ENCODE measurements at places on chromosomes 6 and 20. TPM values are rescaled to one million over a fixed set of nuclear protein-coding genes. Genes with fewer than 3 reads are reported as not detected.
A peak's percentile ranks its signal among the peaks of the same experiment; 100 is the strongest.

DNA sequence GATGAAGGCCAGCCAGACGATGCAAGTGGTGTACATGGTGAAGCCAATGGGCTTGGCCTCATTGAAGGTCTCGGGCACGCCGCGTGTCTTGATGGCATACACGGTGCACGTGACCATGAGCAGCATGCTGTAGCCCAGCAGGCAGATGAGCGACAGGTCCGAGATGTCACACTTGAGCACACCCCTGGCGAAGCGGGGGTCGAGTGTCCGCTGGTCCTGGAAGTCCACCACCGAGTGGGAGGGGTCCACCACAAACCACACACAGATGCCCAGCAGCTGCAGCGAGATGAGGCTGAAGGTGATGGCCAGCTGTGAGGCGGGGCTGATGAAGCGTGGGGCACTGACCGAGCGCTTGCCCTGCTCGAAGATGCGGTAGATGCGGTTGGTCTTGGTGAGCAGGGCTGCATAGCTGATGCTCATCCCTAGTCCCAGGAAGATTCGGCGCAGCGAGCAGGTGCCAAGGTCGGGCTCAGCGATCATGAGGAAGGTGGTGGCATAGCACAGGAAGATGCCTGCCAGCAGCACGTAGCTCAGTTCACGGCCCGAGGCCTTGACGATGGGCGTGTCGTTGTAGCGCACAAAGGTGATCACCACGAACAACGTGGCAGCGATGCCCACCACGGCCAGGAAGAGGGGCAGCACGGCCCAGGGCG lies 110.1 kb downstream of the GRM4 start:
- DNase-seq = no peak

DNA sequence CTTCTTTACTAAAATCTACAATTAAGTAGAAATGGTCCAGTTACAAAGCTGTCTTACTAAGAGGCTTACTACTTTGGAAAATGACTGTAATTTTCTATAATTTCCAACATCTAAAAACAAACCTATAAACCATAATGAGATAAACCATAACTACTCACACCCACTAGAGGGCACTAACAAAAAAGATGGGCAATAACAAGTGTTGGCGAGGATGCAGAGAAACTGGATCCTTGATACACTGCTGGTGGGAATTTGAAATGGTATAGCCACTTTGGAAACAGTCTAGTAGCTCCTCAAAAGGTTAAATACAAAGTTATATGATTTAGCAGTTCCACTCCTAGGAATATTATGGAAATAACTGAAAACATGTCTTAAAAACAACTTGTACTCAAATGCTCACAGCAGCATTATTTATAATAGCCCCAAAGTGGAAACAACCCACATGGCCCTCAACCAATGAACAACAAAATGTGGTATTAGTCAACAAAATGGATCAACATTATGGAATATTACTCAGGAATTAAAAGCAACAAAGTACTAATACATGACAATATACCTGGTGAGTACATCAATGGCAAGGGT lies 50.6 kb downstream of the GJA10 start:
- DNase-seq = peak; percentile 55

Gene LINC00237
- 0.31 TPM for total RNA-seq

DNA sequence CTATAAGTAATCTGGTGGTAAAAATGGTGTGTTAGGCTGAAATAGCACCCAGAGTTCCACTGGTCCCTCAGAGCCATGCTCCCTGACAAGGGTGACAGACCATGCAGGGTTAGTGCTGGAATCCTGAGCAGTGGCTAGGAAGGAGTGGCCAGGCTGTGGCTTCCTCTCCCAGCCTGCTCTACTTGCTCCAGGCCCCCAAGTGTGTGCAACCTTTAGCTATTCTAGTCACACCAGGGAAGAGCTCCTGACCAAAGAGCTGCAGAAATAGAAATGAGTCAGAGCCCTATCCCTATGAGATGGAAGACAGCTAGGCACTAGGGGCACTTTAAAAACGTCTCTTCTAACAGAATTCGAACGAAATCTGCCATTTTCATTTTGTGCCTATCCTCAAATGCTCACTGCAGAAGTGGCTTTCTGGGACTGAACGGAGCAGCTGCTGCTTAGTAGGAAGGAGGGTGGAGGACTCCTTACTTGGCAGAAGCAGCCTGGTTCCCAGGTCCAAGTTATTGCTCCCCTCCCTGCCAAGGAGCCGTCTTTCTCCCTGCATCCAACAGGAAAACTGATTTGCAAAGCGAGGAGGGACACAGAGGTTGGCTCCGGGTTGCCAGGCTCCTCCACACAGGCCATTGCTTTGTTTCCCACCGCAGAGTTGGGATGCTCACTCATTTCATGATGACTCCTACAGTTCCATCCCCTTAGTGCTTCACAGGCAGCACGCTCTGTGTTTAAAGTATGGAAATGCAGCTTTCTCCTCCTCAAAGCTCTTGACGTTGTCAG lies 754.5 kb downstream of the C6orf118 start:
- no peak for DNase-seq

DNA sequence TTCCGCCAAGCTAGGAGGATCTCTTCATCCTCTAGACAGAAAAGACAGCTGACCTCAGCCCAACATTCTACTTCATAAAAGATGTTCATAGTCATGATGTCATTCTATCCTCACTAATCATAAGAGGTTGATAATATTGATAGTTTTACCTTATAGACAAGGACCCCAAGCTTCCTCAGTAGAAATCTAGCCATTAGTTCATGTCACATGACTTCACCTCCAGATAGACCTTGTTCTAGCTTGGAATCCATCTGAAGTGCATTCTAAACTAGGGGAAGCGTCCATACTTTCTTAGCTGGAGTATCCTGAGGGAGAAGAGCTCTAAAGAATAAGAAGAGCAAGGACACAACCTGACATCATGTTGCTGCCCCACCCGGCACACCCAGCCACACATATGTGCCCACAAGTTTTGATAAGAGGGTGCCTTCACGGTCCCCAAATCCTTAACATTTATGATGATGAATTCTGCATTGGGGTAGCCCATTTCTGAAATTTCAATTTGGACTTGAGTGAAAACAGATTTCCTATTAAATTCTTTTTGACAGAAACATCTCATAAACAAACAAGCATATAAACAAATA lies 292.5 kb upstream of the STXBP5 start:
- no peak for DNase-seq

GRCh38 chr6:110720066-110720465 lies 95.2 kb downstream of the CDK19 start:
- DNase-seq = no peak

Gene GCM1
- total RNA-seq = not detected

DNA sequence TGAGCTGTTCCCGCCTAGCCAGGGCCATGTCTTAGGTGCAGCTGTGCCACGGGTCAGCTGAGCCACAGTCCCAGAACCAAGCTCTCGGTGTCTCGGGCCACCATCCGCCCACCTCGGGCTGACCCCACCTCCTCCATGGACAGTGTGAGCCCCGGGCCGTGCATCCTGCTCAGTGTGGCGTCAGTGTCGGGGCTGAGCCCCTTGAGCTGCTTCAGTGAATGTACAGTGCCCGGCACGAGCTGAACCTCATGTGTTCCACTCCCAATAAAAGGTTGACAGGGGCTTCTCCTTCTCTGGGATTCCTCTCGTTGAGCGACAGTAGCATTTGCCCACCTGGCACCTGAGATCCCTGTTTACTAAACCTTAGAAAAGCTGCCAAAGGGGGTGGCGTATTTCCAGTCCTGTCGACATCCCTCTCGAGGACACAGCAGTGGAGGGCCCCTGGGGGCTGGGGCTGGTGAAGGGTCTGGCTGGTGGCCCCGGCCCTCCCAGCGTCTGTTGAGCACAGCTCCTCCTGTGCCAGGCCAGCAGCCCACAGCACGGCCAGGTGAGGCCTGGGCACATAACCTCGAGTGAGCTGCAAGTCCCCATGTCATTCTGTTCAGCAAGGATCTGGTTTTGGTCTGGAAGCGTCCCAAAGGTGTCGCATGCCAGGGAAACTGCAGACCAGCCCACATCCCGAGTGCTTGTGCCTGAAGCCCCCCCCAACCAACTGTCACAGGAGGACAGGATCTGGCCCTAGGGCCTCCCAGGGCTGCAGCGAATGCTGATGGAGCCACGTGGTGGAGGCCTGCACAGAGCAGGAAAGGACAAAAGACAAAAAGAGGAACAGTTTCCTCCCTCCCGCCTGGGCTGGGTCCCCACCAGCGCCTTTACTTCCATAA lies 21.2 kb upstream of the PYGB start:
- DNase-seq = no peak

DNA sequence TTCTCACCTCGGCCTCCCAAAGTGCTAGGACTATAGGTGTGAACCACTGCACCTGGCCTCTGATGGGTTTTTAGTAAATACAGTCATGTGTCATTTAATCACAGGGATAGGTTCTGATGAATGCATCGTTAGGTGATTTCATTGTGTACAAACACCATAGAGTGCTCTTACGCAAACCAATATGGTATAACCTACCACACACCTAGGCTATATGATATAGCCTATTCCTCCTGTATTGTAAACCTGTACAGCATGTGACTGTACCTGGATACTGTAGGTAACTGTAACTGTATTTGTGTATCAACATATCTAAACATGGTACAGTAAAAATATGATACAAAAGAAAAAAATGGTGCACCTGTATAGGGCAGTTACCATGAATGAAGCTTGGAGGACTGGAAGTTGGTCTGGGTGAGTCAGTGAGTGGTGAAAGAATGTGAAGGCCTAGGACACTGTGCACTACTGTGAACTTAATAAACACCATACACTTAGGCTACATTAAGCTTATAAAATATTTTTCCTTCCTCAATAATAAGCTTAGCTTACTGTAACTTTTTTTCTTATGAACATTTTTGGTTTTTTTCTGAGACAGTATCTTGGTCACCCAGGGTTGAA lies 10.0 kb downstream of the BICRAL start:
- DNase-seq = no peak

- DNase-seq = no peak
Observed at GRCh38 chr6:149306967-149307366, 10.5 kb upstream of the TAB2 start.

GRCh38 chr6:52394251-52394666 lies 25.9 kb upstream of the EFHC1 start:
- no peak for DNase-seq

- no peak for DNase-seq
Observed at GRCh38 chr20:40942006-40942405, 86.6 kb upstream of the TOP1 start.

GRCh38 chr6:3118353-3119039 lies at the start of gene BPHL:
Gene BPHL, plus strand, starts transcription at chr6:3118711. Its CDS starts 30 bp downstream, at chr6:3118741.
- DNase-seq = peak; percentile 96

DNA sequence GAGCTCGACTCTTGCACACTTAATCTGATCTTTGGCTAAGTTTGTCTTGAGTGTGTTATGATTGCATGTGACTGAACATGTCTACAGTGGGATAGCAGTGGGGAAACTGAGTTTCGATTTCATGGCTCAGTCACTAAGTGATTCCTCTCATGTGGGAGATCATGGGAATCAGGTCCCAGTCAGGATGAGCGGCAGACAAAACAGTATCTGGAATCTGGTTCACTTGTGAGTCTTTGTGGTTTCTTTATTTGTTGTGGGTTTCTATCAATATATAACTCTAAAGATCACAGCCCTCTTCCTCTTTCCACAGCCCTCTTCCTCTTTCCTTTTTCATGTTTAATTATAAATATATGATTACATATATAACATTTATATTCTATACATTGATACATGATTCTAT lies 4.0 kb downstream of the RPP21 start:
- DNase-seq = no peak

Gene UBE2J1
- total RNA-seq = 10.3 TPM

Gene TUBB2B
- total RNA-seq = 794 TPM

GRCh38 chr6:39388606-39389483 lies 66.3 kb upstream of the KCNK16 start:
- no peak for DNase-seq

DNA sequence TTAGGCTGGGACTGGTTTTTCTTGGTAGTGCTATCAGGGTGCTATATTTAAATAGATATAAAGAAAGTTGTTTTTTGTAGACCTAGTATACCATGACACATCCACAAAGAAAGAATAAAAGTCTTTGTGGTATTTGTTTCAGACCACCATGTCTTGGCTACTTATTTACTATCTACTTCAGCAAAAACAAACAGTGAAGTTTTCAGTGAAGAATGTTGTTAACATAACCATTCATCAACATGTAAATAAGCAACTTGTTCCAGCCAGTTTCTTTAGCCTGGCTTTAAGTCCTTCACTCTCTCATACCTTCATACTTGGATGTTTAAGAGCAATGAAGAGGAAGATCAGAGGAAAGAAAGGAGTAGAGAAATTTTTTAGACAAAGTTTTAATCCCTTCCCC lies 624.1 kb downstream of the CD109 start:
- peak; percentile 69 for DNase-seq

GRCh38 chr6:39905640-39905975 lies 28.7 kb downstream of the MOCS1 start:
- no peak for DNase-seq

DNA sequence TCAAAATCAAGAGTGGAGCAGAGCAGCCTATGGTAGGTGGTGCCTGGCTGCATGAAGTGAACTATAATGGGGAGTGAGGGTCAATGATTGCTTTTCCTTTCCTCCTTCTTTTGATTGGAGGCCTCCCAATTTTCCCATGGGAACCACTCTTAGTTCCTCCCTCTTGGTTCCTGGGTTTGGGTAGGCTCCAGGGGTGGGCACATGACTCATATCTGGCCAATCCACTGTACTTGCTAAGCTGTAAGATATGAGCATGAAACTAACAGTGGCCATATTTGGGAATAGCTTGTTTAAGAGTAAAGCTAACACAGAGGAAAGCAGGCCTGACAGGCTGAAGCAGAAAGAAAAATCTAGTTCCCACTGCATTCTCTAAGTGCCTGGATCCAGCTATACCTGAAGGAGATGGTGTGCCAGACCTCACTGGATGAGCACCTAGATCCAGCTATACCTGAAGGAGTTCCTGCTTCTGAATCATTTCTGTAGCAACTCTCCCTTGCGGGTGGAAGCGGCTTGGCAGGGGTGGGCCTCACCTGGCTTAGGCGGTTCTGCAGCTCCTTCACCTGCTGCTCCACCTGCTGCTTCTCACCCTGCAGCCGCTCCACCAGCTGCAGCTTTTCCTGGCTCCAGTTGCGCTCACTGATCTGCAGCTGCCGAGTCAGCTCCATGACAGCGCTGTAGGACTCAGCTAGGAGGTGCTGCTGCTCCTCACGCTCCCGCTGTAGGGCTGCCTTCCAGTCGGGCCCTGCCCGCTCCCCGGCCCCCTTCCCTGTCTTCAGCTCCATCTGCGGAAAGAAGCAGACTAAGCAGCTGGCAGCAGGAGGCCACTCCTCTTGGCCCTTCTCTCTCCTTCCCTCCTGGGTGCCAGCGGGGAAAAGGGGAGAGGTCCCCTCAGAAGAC lies 29.0 kb upstream of the DSN1 start:
- DNase-seq = no peak

Gene ROMO1
- 127 TPM for total RNA-seq

GRCh38 chr6:39887692-39888450 lies 46.4 kb downstream of the MOCS1 start:
- no peak for DNase-seq
